ENCODE measurements at places on chromosomes 7 and 10.

DNA sequence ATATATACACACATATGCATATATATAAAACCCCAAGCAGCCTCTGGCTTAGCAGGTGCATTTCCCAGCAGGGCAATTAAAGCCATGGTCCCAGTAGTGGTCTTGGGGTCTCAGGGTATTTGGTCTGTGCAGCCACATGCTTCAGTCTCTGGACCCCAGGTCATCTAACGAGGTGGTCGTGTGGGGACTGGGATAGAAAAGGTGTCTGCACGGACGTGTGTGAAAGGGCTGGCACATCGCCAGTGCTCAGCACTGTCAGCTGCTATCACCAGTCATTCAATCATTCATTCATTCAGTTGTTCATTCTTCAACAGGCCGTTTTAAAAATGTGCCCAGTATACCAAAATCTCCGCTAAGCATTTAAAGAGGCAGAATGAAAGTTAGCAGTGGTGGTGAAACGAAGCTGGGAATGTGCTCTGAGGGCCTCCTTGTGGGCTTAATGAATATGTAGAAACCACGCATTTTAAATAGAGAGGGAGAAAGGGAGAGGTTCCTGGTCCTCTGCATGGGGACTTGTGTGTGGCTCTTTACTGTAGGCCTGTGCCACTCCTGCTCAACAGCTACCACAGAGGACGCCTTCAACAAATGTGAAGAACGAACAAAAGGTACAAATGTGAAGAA is 170.4 kb downstream of the EGFR start:
- DNase-seq = no peak

DNA sequence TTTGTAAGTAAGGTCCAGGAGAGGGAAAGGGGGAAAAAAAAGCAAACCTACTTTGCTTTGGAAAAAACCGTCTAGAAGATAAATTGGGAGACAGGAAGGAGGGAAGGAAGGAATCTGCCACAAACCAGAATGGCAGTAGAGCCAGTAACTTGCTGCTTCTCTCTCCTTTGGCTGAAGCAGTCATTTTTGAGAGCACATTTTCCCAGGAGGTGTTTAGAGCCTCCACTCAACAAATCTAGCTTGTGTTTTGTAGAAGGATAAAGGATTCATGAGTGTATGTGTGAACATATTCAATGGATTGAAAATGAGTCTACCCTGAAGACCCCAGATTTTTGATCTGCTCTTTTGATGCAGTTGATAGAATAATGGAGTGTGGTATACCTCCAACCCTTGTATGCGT is 2.6 kb downstream of the NRG3 start:
- DNase-seq = no peak

DNA sequence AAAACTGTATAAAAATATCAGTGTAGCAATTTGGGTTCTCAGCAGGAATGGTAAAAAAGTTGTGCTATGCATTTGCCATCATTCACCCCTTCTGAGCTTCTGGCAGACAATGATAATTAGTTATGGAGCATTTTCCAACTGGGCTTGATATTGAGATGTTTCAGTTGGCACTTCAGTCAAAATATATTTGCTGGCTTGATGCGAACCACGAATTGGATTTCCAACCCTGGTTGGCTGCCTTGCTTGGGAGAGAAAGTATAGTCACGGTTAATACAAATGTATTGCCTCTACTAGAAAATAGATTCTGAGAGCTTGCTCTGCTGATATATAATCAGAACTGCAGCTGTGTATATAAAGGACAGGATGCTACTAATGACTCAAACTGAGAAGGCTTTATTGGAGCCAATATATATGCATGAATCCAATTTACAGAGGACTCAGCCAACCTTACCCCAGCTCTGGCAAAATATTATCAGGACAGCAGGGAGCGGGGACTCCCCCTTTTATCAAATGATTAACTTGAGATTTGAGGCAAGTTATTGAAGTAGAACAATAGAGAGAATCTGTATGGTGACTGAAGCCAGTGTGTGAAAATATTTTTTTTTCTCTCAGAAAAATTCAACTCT is 219.8 kb upstream of the SMIM30 start:
- no peak for DNase-seq

DNA sequence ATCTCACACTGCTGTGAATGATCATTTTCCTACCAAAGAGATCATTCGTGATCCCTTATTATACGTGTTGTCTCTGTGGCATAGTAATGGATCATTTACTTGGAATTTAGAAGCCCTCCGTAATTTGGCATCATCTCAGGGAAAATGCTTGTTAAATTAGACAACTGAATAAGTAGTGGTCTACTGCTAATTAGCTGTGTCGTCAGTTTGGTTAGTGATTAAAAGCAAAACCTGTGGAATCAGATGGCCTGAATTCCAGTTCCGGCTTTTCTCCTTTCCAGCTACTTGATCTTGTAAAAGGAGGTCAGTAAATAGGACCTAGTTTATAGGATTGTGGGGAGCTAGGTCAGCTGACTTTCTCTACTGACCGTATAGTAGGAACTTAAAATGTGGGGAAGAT is 65.6 kb downstream of the RBM33 start:
- DNase-seq = no peak

- DNase-seq = no peak
These were observed 11.4 kb downstream of the CDHR3 start for GRCh38 chr7:105974471-105974870.

DNA sequence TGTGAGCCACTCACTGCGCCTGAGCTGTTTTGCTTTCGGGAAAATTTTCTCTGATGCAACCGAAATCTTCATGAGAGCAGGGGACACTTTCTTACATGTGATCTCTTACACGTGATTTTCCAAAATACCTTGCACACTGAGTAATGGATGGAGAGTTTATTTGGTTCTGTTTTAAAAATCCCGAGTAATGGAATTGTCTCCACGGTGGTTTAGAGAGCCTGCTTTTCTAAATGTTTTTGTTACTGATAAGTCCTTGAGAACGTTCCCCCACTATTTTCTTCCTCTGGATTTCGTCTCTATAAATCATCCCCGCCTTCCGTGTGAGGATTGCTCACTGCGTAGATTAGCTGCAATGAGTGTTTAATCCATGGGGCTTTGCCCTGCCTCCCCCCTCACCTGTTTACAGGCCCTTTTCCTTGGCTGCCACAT is 25.7 kb downstream of the CAMK1D start:
- DNase-seq = no peak
